Neuronal stem cell (in vitro differentiated cells): ENCODE measurements at places on chromosomes 4 and X.
A peak's percentile ranks its signal among the peaks of the same experiment; 100 is the strongest.

DNA sequence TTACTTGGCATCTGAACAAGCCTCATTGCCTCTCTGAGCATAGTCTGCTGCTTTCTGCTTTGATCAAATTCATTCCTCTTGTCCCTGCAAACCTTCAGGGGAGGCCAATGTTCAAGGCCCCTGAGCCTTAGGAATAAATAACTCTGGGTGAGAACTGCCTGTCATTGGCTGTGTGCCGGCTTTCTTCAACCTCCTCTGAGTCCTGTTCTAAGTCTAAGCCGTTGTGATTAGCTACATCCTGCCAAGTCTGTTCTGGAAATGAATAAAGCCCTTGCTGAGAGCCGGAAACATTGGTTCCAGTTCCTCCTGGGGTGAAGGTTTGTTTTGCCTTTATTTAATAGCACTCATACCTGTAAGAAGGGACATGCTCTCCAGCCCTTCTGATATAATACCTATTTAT, 13.8 kb downstream of the RNF4 start:
- no peak overlapping the region for H3K4me3 ChIP-seq
- H3K36me3 ChIP-seq, result no peaks in the 10 kb centered on the region
- no peak for DNase-seq
- H3K4me1 ChIP-seq, result no peaks in the 10 kb centered on the region
- no peaks in the 10 kb centered on the region for H3K27me3 ChIP-seq

DNA sequence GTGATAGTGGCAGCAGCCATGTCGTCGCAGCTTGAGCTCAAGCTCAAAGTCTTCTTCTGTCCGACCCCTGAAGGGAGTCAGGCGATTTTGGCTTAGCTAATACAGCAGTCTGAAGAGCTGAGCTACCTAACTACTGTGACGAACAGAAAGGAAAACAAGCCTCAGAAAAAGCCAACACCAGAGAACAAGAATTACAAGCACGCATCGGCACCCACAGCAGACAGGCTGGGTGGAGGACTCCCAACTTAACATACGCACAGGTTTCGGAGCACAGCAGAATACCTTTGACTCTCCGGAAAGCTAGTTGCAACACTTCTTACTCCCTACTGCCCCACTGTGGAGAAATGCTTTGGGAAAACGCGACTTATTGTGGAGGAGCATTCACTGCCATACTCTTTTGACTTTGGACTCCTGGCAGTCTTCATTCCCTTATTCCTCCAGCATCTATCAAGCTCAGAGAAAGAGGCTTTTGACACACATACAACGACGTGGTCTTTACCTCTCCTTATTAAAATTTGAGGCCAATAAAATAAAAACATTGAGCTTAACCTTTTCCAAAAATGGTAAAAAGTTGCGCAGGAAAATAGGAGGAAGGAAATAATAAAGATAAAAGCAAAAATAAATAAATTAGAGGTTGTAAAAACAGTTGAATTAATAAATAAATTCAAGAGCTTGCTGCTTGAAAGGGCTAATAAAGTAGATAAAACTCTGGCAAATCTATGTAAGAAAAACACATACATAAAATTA, 41.3 kb upstream of the GPC3 start:
- H3K27ac ChIP-seq, result no peak overlapping the region
- H3K27me3 ChIP-seq, result peaks cover 3% of the 10 kb centered on the region
- peaks cover 4% of the 10 kb centered on the region for H3K4me1 ChIP-seq
- H3K4me3 ChIP-seq, result no peak overlapping the region
- H3K36me3 ChIP-seq, result no peaks in the 10 kb centered on the region

DNA sequence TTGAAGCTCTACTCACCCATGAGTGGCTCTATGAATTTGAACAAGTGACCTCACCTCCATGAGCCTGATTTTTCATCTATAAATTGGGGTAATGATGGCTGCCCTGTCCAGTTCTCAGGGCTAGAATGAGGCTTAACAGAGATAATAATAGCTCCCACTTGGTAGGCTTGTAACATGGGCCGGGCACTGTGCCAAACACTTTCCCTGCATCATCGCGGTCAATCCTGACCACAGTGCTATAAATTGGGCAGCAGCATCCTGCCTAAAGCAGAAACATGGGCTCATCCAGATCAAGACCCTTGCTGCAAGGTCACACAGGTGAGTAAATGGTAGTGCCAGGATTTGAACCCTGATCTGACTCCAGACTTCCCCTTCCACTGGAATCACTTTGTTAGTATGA, 12.8 kb downstream of the APLN start:
- peaks cover 2% of the 10 kb centered on the region for H3K4me1 ChIP-seq
- peaks cover 3% of the 10 kb centered on the region for H3K27me3 ChIP-seq
- no peaks in the 10 kb centered on the region for H3K36me3 ChIP-seq
- H3K27ac ChIP-seq, result no peak overlapping the region
- no peak overlapping the region for H3K4me3 ChIP-seq

- peaks cover 24% of the 10 kb centered on the region for H3K36me3 ChIP-seq
- no peak overlapping the region for H3K27ac ChIP-seq
- no peaks in the 10 kb centered on the region for H3K4me1 ChIP-seq
- H3K27me3 ChIP-seq, result no peaks in the 10 kb centered on the region
- no peak overlapping the region for H3K4me3 ChIP-seq
These were observed 44.0 kb upstream of the SCD5 start for GRCh38 chr4:82842593-82842992.

GRCh38 chrX:76195579-76195978, 22.7 kb downstream of the PBDC1 start:
- no peak overlapping the region for H3K4me3 ChIP-seq
- H3K27ac ChIP-seq, result no peak overlapping the region
- H3K4me1 ChIP-seq, result no peaks in the 10 kb centered on the region
- DNase-seq, result no peak
- H3K36me3 ChIP-seq, result no peaks in the 10 kb centered on the region

GRCh38 chr4:10118048-10119004, 1.7 kb upstream of the WDR1 start:
- no peak overlapping the region for H3K27ac ChIP-seq
- peaks cover 18% of the 10 kb centered on the region for H3K4me1 ChIP-seq
- peaks cover 26% of the 10 kb centered on the region for H3K36me3 ChIP-seq
- no peaks in the 10 kb centered on the region for H3K27me3 ChIP-seq
- DNase-seq, result no peak

GRCh38 chrX:137695417-137695816, 129.5 kb downstream of the ZIC3 start:
- H3K27ac ChIP-seq, result no peak overlapping the region
- H3K36me3 ChIP-seq, result no peaks in the 10 kb centered on the region
- H3K4me1 ChIP-seq, result no peaks in the 10 kb centered on the region
- no peak for DNase-seq

DNA sequence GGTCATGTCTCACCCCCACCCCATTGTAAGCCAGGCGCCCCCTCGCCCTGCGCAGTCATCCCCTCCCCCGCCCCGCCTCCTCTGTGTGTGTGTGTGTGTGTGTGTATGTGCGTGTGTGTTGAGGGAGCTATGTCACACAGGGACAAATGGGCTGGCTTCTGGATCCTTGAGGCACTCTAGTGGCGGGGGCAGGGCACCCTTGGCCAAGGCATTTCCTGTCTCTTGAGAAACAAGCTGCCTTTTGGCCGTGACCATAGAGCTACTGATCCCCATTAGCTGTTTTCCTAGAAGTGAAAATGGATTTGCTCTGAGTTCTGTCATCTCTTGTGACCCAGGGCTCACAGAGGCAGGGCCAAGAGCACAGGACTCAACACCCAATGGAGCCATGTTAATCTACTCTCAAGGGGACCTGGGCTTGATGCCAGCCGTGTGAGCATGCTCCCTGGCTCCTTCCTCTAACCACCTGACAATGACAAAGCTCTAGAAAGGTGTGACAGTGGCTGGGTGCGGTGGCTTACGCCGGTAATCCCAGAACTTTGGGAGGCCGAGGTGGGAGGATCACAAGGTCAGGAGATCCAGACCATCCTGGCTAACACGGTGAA, 162.5 kb upstream of the BCOR start:
- no peak overlapping the region for H3K27ac ChIP-seq
- H3K27me3 ChIP-seq, result no peaks in the 10 kb centered on the region
- no peaks in the 10 kb centered on the region for H3K36me3 ChIP-seq
- DNase-seq, result no peak
- H3K4me1 ChIP-seq, result no peaks in the 10 kb centered on the region

DNA sequence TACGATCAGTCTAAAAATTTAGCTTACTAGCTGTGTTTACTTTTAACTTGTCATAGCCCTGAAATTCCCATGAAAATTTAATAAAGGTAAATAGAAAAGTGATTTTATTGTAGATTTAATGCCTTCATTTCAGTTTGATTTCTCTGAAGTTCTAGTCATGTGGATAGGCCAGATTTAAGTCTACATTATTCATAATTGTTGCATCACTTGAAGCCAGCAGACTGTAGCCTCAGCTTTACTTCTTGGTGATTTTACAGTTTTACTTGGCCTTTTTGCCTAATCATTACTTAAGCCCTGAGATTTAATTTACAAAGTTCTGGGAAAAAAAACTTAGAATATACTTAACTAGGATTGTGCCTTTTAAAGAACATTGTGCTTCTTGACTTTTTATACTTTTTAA, 73.5 kb upstream of the FHDC1 start:
- no peaks in the 10 kb centered on the region for H3K36me3 ChIP-seq
- H3K4me1 ChIP-seq, result no peaks in the 10 kb centered on the region
- H3K27me3 ChIP-seq, result no peaks in the 10 kb centered on the region
- H3K27ac ChIP-seq, result no peak overlapping the region
- no peak for DNase-seq
- no peak overlapping the region for H3K4me3 ChIP-seq

- no peaks in the 10 kb centered on the region for H3K36me3 ChIP-seq
- H3K4me1 ChIP-seq, result no peaks in the 10 kb centered on the region
- no peak overlapping the region for H3K4me3 ChIP-seq
- H3K27ac ChIP-seq, result no peak overlapping the region
- DNase-seq, result no peak
These were observed 246.7 kb upstream of the DIPK2B start for GRCh38 chrX:45447331-45447730.

DNA sequence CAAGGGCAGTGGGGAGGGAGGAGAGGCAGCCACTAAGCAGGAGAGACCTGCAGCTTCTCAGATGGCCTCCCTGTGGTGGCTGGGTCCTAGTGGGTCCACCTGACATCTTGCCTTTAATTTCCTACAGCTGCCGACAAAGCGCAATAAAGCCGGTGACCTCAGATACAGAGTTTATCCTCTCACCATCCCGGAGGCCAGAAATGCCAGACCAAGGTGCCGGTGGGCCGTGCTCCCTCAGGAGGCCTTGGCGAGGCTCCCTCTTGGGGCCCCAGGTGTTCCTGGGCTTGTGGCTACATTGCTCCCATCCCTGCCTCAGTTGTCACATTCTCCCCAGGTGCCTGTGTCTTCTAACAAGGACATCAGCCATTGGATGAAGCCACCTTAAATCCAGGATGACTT, 103.0 kb downstream of the ADRA2C start:
- H3K36me3 ChIP-seq, result no peaks in the 10 kb centered on the region
- DNase-seq, result no peak
- no peak overlapping the region for H3K4me3 ChIP-seq
- H3K4me1 ChIP-seq, result no peaks in the 10 kb centered on the region

GRCh38 chr4:183118141-183118540, 19.1 kb downstream of the WWC2 start:
- no peaks in the 10 kb centered on the region for H3K36me3 ChIP-seq
- no peak overlapping the region for H3K4me3 ChIP-seq

GRCh38 chr4:150462743-150463142, 119.2 kb upstream of the MAB21L2 start:
- no peak overlapping the region for H3K4me3 ChIP-seq
- DNase-seq, result no peak
- no peaks in the 10 kb centered on the region for H3K4me1 ChIP-seq
- no peaks in the 10 kb centered on the region for H3K36me3 ChIP-seq
- H3K27me3 ChIP-seq, result no peaks in the 10 kb centered on the region
- H3K27ac ChIP-seq, result no peak overlapping the region

DNA sequence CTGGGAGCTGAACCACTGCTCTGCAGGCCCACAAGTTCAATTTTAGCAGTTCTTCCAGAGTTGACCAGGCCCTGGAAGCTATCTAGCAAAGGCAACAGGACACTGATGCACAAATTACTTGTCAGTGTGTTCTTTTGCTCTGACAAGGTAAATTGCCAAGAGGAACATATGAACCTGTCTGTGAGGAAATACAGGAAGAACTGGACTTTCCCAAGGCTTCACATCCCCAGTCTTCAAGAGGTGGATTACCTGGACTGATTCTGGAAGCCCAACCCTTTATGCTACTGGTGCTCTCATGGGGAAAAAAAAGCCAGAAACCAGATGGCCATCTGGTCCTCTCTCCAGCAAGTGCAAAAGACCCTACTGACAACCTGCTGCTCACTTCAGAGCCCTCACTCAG, 1.9 kb upstream of the TMEM185A start:
- DNase-seq, result no peak
- H3K4me3 ChIP-seq, result no peak overlapping the region
- H3K27me3 ChIP-seq, result peaks cover 18% of the 10 kb centered on the region
- no peaks in the 10 kb centered on the region for H3K4me1 ChIP-seq

- no peak for DNase-seq
- no peaks in the 10 kb centered on the region for H3K27me3 ChIP-seq
- no peaks in the 10 kb centered on the region for H3K36me3 ChIP-seq
- H3K4me3 ChIP-seq, result no peak overlapping the region
These were observed 240.6 kb downstream of the PABPC4L start for GRCh38 chr4:133960975-133961374.

GRCh38 chr4:52038103-52038912, at the start of gene SGCB:
Gene SGCB (minus strand): TSS chr4:52038299. CDS start chr4:52038259, 40 bp downstream.
- no peak for DNase-seq
- H3K4me3 ChIP-seq, result peak within 1 kb of the TSS; percentile 87
- peak within 1 kb of the TSS; percentile 43 for H3K27ac ChIP-seq
- no peaks in the 10 kb centered on the region for H3K27me3 ChIP-seq
- peaks cover 8% of the 10 kb centered on the region for H3K4me1 ChIP-seq
- peaks cover 2% of the 10 kb centered on the region for H3K36me3 ChIP-seq

- no peak for DNase-seq
- H3K36me3 ChIP-seq, result no peaks in the 10 kb centered on the region
- H3K27me3 ChIP-seq, result no peaks in the 10 kb centered on the region
These were observed 127.2 kb upstream of the AGA start for GRCh38 chr4:177569434-177569833.

DNA sequence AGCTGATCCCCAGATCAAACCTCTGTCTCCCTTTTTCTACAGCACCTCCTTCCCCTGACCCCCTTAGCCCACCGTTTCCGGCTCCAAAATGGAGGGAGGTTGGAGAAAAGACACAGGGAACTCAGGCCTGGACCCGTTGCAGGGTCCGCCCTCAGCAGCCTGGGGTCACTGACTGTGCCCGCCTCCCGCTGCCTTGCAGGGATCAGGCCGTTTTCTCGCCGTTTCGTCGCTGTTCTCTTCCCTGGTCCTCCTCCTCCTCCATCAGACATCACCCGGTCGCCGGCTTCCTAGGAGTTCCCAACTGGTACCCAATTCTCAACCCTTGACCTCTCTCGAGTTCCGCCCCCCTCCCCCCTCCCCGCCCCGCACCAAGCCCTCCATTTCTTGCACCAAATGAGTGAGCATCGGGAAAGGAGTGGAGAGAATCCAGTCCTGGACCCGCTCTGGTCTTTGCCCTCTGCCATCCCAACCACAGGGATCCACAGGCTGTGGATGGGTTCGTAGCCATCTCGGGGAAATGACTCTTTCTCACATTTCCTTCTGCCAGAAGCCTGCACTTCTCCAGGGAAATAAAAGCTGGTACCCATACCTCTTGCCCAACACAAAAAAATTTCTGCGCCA, 493 bp downstream of the TCEAL5 start:
- no peaks in the 10 kb centered on the region for H3K27me3 ChIP-seq
- H3K4me3 ChIP-seq, result peak overlapping the region; percentile 44
- no peak overlapping the region for H3K27ac ChIP-seq
